NCI-H2029 treated with DMSO at 0.1 percent for 48 hours (cell line): ENCODE measurements at places on chromosomes 5 and 9.
A peak's percentile ranks its signal among the peaks of the same experiment; 100 is the strongest.

DNA sequence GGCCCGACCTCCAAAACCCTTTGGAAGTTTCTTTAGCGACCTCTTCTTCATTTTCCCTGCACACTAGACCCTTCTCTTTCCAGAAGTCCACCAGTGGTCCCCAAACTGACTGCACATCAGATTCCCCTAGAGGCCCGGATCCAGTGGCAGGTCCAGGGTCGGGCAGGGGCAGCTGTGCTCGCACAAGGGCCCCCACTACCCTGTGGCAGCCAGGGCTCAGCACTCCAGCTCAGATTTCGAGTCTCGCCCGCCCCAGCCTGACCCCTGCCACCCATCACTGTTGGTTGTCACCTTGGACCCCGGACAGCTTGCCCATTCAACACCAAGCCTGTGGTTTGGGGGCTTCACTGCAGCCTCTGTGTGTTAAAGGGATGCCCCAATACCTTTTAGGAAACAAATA lies 7.8 kb upstream of the ZDHHC12 start:
- no peak for DNase-seq

GRCh38 chr9:536597-537511 lies 304.6 kb upstream of the DMRT1 start:
- DNase-seq: no peak

GRCh38 chr9:87708986-87709728 lies 16.8 kb upstream of the CTSL start:
- DNase-seq: no peak

DNA sequence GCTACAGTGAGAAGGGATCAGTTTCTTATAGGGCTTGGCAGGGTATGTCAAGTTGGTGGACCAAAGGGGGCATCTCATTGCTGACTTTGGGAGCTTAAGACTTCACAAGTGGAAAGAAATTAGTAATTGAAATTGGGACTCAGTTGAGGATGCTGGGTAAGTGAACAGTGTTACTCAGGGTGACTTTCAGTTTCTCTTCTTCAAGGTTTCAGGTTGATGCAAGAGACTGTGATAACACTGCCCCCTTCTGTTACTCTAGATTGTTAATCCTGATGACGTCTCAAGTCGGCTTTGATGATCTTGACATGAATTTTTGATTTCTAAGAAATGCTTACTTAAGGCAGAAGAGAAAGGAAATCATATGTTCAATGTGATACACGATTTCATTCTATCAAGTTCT lies 21.3 kb downstream of the KCTD16 start:
- DNase-seq: peak; percentile 54

DNA sequence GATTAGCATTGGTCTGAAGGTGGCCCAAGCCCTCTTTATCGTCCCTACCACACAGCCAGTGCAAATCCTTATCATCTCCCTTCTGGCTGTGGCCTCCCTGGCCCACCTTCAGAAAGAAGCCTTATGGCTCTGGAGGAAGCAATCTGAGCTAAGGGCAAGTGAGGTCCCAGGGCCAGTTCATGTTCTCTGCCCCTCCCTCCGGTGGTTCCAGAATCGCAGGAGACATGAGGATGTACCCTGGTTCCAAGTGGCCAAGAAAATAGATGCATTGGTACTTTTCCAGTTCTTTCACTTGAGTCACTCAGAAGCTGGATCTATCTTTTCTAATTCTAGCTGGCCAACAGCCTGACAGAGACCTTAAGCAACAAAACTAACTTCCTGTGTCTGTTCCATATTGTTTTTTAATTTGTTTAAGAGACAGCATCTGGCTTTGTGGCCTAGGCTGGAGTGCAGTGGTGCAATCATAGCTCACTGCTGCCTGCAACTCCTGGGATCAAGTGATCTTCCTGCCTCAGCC lies 60.7 kb downstream of the LHFPL2 start:
- DNase-seq: no peak

DNA sequence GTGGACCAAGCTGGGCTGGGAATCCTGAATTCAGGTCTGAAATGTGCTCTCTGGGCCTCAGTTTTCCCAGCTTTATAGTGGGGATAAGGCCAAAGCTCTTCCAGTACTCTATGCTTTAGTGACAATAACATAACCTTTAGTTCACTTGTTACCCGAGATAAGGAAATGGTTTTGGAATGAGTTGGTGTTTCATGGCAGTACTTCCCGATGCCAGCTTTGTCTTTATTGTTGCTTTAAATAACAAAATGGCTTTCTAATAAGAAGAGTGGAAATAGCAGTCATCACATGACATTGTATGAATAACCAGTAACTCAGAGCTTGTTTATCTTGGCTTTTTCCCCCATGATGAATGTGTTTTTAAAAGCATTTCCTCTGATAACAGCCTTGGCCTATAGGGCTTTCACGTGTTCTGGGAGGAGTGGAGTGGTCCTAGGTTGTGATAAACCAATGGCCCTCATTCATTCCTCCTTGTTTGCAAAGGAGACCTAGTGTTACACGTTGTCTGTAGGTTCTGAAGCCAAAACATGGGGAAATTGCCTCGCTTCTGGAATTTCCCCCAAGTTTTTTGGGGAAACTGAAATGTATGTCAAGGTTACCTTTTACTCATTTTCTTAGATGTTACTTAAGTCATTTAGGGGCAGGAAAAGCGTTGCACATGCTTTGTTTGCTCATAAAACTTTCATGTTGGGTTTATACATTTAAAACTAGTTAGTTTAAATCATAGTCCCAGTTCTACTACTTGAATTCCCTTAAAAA lies 53.7 kb downstream of the ZNF618 start:
- peak; percentile 69 for DNase-seq
